ENCODE measurements at places on chromosomes 5 and 9. TPM values are rescaled to one million over a fixed set of nuclear protein-coding genes. Genes with fewer than 3 reads are reported as not detected.

The SHISAL2B gene
- total RNA-seq = not detected

The BHMT2 gene
- total RNA-seq = 0.27 TPM

The GABRA6 gene
- not detected for total RNA-seq

The FAM200C gene
- total RNA-seq = 2.4 TPM

The ACO1 gene
- 15.3 TPM for total RNA-seq

The ZBTB34 gene
- total RNA-seq = 7.8 TPM

The ACTBL2 gene
- total RNA-seq = not detected

The APBB3 gene
- 35.5 TPM for total RNA-seq

The PCDHB3 gene
- total RNA-seq = under 0.01 TPM

The PITX1 gene
- under 0.01 TPM for total RNA-seq

The JAKMIP2 gene
- 8.6 TPM for total RNA-seq

The RETREG1 gene
- 6.2 TPM for total RNA-seq

The NOP16 gene
- total RNA-seq = 16.7 TPM

- DNase-seq = no peak
Measured at GRCh38 chr9:14031810-14032209, 282.1 kb downstream of the NFIB start.

- no peak for DNase-seq
Measured at GRCh38 chr9:99850736-99851499, 29.2 kb downstream of the NR4A3 start.

- no peak for DNase-seq
Measured at GRCh38 chr5:74194196-74194595, 446.3 kb downstream of the ENC1 start.

GRCh38 chr9:119255116-119255515, 114.1 kb downstream of the BRINP1 start:
- DNase-seq = no peak

GRCh38 chr9:111548623-111549022, 23.6 kb downstream of the ZNF483 start:
- no peak for DNase-seq

GRCh38 chr5:139747583-139748504, 47.8 kb upstream of the PSD2 start:
- DNase-seq = no peak

GRCh38 chr9:89715881-89716280, 111.1 kb downstream of the GADD45G start:
- no peak for DNase-seq

DNA sequence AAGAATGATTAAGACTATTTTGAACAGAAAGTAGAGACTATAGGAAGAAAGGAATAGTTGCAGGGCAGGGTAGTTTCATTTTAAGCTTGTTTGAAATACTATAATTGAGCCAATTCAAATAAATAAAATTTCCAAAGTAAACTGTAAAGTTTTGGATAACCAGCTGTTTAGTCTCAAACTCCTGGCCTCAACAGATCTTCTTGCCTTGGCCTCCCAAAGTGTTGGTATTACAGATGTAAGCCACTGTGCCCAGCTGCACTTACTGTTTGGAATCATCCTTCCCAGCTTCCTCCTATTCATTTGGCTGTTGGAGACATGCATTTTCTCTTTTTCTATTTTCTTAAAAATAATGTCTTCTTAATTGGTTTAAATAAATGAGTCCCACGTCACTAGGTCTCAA, 231.0 kb downstream of the NNT start:
- DNase-seq = no peak

- DNase-seq = no peak
Measured at GRCh38 chr5:136058039-136058971, 29.5 kb downstream of the TGFBI start.

DNA sequence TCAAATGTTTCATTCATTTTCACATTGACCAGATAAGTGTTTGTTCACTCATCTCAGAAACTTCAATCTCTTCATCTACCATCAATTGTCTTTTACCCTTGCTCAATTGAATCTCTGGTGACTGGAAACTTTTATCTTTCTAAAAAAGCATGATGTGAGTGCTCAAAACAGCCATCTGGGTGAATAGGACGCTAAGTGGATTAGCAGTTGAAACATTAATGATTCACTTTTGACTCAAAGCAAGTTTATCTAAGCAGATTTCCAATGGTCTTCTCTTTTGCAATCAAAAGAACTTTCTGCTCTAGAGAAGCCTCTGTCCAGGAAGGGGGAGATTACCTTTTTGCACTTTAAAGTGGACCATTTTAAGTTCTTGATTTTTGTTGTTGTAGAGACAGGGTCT, 22.2 kb downstream of the KLF4 start:
- DNase-seq = no peak

DNA sequence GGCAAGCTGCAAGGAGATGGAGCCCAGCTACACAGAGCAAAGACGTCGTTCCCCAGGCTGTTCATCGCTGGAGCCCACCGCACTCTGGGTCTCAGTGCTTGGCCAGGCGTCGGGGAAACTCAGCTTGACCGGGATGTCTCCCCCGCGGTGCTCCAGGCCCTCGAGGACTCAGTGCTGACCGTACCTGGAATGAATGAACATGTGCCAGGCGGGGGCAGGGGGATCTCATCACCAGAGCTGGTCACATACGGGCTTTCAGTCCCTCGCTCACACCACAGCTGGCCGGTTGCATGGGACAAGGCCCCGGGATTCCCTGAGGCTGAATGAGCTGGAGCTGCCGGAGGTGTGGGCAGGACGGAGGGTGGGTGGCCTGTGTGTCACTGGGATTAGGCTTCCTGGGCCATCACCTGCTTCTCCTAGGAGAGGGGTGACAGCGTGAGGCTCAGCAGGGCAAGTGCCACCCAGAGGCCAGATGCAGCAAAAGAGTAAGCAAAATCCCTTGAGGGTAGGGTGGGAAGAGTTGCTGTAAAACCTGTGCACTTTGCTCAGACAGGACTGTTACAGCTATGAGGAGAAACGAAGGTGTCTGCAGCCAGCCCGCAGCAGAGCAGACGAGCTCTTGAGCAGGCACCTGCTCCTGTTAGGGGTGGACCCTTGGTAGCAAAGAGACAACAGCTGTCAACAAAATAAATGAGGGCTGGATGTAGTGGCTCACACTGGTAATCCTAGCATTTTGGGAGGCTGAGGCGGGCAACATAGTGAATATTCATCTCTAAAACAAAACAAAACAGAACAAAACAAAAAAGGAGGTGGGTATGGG, 70.7 kb upstream of the RAPGEF1 start:
- no peak for DNase-seq

- DNase-seq = no peak
Measured at GRCh38 chr9:128845186-128845931, 15.8 kb upstream of the SPOUT1 start.

DNA sequence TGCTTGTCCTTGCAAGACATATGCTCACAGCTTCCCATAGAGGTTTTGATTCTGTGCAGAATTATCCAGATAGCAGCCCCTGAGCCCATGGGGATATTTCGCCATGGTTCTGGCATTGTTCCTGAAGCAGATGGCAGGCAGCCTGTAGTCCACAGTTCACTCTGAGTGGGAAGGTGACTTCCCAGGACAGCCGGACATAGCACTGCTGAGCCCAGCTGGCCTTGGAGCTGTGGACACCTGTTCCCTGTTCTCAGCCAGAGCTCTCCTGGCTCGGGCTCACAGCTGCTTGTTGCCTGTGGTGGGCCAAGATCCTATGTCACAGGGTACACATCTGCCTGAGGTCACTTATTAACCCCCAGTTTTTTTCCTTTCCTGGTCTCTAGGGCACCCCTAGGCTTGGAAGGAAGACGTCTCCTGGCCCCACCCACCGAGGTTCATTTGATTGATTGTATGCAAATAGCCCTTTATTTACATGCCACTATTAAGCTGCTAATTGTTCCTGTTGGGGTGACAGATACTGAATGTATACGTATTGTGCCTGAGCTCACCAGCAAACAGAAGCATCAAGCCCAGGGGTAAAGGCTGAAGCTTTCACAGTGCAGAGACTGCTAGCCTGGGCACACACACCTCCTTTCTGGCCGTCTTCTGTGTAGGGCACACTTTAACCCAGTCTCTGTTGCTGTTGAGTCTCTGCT, 96.6 kb upstream of the DMRT1 start:
- DNase-seq = no peak

DNA sequence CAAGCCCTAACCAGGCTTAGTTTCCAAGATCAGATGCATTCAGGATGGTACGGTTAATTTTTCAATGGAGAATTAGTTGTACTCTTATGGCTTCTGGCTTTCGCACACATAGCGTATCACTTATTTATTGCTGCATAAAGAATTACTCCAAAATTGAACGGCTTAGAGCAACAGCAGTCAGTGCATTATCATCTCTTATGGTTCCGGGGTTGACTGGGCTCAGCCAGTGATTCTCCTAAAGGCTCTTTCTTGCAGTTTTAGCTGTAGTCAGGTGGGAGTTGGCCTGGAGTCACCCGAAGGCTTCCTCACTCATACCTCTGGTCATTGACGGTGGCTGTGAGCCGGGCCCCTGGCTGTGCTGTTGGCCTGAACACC, 595 bp upstream of the GRHPR start:
- DNase-seq = no peak

Data from hematopoietic multipotent progenitor cell (in vitro differentiated cells).